ENCODE measurements at places on chromosomes 11 and 22.

DNA sequence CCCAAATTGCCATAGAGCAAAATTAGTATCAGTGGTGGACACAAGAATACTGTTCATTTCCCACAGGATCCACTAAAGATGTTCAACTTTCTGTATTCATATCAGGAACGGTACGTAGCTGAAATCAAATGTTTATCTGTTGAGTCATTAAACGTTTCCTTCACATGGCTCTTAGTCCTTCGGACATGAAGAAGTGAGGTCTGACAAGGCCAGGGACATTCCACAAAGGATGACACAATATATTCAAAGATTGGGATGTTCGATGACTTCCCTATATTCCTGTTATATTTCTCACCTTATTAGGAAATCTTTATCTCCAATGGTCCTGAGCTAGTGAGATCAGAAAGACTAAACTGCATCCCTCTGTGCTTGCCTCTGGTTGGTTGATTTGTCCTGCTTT is 129.0 kb downstream of the ETS1 start:
- DNase-seq, result no peak

DNA sequence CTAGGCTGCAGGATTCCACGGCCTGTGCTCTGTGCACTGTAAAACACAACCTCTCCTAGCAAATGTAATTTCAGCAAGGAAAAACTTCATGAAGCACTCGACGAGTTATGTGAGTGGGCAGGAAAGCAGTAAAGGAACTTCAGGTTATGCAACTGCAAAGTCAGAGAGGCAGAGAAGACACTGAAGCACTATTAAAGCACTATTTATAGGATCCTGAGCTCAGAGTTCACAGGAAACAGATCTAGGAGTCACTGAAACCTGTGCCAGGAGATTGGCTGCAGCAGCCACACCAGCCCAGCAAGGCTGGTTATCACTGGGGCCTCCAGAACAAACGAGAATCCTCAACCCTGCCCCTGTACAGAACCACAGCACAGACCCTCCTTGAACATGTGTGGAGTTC is 2.5 kb downstream of the SMIM35 start:
- peak; percentile 59 for DNase-seq

DNA sequence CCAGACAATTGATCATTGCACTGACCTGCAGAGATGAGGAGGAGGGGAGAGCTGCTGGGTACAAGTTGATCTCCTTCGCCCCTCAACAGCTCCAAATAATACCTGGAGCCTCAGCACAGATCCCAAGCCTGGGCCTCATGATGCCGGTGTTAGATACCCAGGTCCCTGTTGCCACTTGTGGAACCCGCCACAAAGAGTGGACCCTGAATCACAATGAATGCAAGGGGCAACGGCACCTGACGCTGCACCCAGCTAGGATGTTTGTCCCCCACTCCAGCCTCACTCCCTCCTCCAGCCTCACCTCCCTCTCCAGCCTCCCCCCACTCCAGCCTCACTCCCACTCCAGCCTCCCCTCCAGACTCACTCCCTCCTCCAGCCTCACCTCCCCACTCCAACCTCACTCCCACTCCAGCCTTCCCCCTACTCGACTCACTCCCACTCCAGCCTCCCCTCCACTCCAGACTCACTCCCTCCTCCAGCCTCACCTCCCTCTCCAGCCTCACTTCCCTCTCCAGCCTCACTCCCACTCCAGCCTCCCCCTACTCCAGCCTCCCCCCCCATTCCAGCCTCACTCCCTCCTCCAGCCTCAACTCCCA is 879.0 kb downstream of the BRD1 start:
- DNase-seq, result no peak

- DNase-seq, result no peak
These were observed 67.8 kb downstream of the ARHGEF12 start for GRCh38 chr11:120403966-120404365.

- no peak for DNase-seq
These were observed 12.8 kb downstream of the SRRD start for GRCh38 chr22:26496456-26496855.

GRCh38 chr11:64204464-64204989 is 2.0 kb upstream of the FERMT3 start:
- peak; percentile 86 for DNase-seq

DNA sequence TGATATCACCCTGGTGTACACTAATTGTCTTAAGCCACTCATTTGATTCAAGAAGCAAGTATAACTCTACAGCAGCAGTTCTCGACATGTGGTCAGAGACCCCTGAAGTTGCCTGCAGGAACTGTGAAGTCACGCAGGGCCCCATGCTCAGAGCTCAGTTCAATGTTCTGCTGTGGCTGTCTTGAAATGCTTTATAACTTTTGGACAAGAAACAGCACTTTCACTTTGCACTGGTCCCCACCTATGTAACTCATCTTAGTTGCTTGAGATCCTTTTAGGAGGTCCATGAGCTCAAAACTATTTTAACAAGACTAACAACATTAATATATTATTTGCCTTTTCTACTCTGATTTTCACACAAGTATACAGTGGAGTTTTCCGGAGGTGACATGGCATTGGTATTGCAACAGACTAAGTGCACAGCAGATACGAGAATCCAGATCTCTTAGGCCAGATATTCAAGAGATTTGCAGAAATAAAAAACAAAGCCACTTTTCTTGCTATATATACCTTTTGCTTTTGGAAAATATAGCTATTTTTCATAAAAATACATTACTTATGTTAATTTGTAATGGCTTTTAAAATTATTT is 64.8 kb downstream of the PRR5L start:
- DNase-seq, result no peak

- DNase-seq, result no peak
These were observed 8.0 kb upstream of the DSCAML1 start for GRCh38 chr11:117805045-117805444.

- DNase-seq, result peak; percentile 52
These were observed 60.2 kb downstream of the BRD1 start for GRCh38 chr22:49767355-49768062.

DNA sequence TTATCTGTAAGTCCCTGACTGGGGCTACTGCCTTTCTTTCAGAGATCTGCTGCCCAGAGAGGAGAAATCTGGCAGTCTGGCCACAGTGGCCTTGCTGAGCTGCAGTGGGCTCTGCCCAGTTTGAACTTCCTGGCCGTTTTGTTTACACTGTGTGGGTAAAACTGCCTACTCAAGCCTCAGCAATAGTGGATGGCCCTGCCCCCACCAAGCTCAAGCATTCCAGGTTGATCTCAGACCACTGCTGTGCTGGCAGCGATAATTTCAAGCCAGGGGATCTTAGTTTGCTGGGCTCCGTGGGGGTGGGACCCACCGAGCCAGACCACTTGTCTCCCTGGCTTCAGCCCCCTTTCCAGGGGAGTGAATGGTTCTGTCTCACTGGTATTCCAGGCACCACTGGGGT is 117.5 kb downstream of the TRPC6 start:
- DNase-seq, result no peak

GRCh38 chr11:124315052-124315451 is 1.3 kb upstream of the OR8D1 start:
- no peak for DNase-seq

- no peak for DNase-seq
These were observed 109.0 kb upstream of the RRM1 start for GRCh38 chr11:3985631-3986030.

DNA sequence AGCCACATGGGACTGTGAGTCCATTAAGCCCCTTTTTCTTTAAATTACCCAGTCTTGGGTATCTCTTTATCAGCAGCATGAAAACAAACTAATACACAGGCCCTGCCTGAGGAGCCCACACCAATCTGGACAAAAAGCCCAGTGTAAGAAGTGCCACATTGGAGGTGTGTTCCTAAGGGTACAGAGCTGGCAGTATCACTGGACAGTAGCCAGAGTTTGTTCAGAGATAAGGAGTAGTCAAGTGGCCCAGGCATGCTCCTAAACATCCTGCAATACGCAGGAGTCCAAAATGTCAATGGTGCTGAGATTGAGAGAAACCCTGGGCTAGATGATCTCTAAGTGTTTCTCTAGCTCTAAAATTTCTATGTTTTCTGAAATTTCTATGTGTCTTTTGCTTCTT is 27.0 kb upstream of the POGLUT3 start:
- DNase-seq, result no peak

DNA sequence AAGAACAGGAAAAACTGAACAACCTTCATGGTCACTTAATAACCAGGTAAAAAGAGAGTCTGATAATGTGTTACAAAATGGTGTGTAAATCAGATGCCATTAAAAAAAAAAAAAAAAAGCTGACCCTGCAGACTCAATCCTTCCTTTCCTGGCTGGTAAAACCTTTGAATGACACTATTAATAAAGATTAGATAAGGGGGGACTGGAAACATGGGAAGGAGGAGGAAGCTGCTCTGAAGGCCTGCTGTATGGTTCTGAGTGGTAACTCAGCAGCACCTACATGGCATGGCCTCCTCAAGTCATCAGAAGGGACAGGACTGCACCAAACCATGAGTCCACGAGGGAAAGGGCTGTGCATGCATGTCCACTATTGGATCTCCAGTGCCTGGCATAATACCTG is 18.0 kb upstream of the SWAP70 start:
- no peak for DNase-seq

DNA sequence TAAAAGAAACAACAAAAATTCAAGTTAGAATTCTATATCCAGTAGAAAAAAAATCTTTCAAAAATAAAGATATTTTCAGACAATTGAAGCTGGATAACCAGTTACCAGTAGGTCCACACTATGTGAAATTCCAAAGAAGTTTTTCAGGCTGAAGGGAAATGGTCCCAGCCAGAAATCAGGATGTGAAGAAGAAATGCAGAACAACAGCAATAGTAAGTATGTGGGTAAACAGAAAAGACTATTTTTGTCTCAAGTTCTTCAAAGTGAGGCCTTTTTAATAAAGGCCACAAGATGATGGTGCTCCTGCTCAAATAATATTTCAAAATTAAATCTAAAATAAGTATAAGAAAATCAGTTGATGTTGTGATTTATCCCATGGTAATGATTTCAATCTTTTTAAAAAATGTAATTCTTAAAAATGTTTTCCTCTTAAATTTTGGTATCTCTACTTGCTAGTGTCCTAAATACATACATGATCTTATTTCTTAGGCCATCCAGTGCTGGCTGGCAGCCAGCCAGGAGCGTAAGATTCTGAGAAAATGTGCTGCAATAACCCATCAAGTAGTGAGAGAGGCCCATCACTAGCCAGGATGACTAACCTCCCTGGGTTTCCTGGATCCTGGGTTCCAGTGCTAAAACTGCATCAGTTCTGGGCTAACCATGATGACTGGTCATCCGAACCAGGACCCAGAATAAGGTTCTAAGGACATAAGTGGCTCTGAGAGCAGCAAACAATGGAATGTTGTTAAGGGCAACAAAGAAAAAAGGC is 15.6 kb upstream of the UCP3 start:
- DNase-seq, result peak; percentile 81

DNA sequence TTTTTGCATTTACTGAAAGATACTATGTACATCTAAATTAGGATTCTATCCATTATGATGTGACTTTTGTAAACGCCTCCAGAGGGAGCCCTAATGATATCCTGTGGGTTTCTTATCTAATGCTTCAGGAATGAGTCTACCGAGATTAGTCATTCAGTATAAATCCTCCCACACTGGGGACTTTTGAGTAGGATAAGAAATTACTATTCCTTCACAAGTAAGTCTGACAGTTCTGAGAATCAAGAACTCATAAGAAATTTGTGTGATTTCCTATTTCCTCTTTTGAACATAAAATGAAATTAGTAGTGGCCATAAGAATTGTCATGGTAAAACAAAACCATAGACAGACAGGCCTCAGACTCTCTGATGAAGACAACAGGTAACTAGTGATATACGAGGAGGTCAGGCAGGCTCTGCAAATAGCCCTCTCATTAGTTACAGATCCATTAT is 10.0 kb upstream of the OR5M1 start:
- no peak for DNase-seq

DNA sequence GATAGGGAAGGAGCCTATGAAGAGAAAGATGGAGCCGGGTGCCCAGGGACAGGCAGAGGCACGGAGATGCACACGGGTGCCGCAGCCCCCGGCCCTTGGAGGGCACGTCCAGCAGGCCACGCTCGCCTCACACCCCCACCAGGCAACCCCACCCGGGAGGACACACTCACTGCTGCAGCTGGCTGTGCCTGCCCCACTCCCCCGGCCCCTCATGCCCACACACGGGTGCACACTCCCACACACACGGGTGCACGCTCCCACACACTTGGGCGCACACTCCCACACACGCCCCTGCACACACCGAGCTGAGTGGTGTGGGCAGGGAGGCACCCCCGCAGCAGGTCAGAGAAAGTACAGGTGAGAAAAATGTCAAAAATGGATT is 1.1 kb downstream of the MOB2 start:
- peak; percentile 10 for DNase-seq

DNA sequence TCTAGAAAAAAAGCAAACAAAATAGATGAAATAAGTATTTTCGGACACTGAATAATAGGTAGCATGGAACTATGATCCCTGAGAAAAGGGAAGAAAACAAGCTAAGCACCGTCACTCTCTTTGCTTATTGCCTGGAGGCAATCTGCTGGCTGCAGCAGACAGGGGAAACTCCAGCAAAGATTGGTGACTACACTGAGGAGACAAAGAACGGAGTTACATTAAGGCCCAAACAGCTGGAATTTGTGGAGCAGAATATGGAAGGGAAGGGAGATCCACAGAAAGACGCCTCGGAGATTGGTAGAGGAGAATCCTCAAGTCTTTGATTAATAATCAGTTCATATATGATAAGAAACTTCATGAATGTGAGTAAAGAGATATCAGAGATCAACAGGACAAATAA is 150.2 kb downstream of the TYR start:
- no peak for DNase-seq

- no peak for DNase-seq
These were observed 934 bp downstream of the HSD17B12 start for GRCh38 chr11:43681401-43681942.

DNA sequence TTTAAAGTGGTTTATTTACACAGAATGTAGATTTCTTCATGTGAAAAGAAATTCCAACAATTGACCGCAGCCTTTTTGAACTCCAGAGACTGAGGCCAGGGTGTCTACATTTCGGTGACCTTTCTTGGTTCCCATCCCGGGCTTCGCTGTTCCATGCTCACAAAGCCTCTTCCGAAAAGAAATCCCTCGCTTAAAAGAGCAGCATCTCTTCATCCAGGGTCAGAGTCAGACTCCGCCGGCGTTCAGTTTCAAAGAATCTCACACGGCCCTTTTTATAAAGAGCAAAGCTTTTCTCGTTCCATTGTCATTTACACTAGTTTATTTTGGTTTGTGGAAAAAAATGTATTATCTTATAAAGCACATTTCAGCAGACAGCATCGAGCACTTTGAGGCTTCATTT is 530.6 kb upstream of the B3GAT1 start:
- no peak for DNase-seq

- DNase-seq, result no peak
These were observed 72.4 kb upstream of the FAT3 start for GRCh38 chr11:92152245-92152644.

DNA sequence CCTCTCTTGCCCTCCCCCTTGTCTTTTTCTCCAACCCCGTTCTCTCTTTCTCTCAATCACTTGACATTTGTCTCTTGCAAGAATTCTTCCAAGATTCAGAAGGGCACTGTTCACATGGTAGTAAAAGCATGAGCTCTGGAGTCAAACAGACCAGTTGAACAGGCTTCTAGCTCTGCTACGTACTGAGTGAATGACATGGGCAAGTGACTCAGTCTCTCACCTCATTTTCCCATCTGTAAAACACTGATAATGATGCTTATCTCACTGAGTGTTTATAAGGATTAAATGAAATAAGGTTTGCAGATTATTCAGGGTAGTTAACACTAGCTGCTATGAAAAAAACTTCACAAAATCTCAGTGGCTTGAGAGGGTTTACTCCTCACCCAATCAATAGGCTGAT is 5.9 kb upstream of the IL10RA start:
- no peak for DNase-seq

- DNase-seq, result no peak
These were observed 18.7 kb downstream of the SCUBE2 start for GRCh38 chr11:9072626-9073176.

GRCh38 chr11:81975261-81975900 is 758.3 kb downstream of the FAM181B start:
- DNase-seq, result no peak

All from psoas muscle (tissue), 8 donors.